RWPE1 (cell line): ENCODE measurements at places on chromosomes 3 and 15.

GRCh38 chr3:108328821-108329486 lies 32.6 kb downstream of the HHLA2 start:
- no peak for DNase-seq

- DNase-seq = no peak
These were observed 33.1 kb downstream of the GRK7 start for GRCh38 chr3:141796081-141796888.

GRCh38 chr3:50319894-50320625 lies 2.5 kb downstream of the HYAL2 start:
- DNase-seq = no peak

DNA sequence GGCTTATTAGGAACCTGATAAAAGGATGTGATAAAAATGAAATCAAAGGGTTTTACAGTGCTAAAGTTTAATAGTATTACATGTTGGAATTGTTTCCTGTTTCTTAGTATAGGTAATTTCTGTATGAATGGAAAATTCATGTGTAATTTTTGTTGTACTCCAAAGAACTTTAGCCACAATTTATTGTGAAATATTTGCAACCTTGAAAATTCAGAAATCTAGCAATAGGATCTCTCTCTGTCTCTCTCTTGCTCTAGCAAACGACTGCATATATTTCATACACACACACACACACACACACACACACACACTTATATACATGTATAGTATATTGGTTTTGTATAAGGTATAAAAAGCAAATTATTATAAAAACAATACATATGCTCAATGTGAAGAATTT lies 59.6 kb downstream of the PIAS1 start:
- no peak for DNase-seq

- DNase-seq = no peak
These were observed 13.7 kb downstream of the TAGLN3 start for GRCh38 chr3:112012205-112012992.

DNA sequence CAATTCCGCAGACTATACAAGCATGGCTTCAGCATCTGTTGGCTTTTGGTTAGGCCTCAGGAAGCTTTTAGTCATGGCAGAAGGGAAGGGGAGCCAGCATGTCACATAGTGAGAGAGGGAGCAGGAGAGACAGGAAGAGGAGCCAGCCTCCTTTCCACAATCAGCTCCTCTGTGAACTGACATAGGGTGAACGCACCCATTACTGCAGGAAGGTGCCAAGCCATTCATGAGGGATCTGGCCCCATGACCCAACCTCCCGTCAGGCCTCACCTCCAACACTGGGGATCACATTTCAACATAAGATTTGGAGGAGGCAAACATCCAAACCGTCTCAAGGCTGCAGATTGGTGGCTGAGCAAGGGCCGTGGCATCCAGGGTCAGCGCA lies 106.3 kb downstream of the LRRK1 start:
- DNase-seq = no peak

DNA sequence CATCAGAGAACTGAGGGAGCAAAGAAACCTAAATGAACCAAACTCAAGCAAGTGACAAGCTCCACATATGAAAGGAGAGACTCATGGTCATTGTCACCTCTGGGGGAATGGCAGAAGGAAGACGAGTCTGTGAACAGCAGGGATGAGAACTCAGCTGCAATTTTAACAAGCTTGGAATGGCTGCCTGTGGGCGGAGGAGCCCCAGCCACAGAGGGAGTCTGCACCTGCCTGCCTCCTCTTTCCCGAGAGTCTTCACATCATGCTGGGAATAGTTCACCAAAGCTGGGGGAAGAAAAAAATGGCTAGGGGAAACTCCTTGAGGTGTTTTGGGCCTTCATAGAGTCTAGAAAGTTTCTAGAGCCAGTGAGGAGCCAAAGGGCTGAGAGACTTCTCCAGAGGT lies 21.3 kb upstream of the BHLHE40 start:
- DNase-seq = no peak

DNA sequence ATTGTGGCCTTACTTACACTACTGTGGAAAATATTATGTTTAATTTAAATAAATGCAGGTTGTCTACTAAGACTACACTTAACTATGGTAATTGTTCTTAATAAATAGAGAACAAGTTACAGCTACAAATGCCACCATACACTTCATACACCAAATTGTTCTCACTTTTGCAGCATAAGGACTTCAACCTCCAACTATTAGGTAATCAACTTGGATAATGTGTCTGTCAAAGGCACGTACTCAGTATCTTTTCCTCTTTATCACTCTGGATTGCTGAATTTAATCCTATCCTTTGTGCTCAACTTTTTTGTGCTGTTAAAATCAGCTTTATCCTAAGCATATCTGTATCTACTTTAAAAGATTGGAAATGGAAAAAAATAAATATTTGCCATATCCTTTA lies 41.6 kb upstream of the TMEM87A start:
- DNase-seq = no peak

- no peak for DNase-seq
These were observed 29.2 kb downstream of the XXYLT1 start for GRCh38 chr3:195241592-195242355.

- DNase-seq = no peak
These were observed 190.5 kb upstream of the LYSMD4 start for GRCh38 chr15:99923711-99924110.

DNA sequence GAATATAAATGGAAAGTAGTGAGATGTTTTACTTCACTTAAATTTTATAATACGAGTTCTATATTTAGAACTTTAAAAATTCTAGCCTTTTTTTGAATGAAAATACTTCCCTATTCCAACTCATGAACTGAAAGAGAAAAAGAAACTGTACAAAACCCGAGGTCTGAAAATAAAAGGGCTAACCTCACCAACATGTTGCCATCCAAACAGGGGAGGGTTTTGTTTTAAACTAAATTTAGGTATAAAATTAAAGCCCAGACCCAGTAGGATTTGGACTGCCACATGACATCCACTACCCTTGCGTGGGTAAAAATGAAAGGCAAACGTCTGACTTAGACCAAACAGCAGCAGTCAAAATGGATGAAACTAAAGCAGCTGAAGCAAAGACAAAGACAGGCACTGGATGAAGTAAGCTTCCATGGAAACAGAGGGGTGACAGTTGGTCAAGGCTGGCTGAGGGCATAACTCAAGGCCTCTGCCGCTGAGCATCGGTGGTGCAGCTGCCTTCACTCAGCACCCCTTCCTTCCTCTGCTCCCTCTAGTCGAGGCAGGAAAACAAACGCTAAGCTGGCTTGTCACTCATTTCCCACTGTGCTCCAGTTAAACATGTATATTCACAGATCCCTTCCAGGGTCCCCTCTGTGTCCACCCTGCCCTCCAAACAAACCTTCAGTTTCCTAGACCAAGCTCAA lies 58.1 kb downstream of the TM4SF4 start:
- no peak for DNase-seq

GRCh38 chr3:189947948-189948723 lies 172.6 kb downstream of the P3H2 start:
- peak; percentile 31 for DNase-seq

DNA sequence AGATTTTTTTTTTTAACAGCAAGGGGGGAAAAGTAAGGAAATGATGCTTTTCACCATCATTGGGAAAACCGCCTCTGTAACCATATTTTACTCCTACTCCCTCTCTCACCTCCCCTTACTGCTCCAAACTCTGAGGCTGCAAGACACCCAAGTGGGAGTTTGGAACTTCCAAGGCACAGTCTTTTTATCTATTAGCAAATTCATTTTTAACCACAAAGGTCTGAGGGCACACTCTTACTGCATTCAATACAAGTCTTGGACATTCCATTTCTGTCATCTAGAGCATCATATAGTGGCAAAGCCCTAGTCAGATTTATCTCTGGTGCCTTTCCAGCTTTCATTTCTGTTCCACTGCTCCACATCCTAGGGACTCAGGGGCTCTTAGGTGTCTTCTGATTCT lies 13.2 kb downstream of the FAM162A start:
- DNase-seq = no peak

DNA sequence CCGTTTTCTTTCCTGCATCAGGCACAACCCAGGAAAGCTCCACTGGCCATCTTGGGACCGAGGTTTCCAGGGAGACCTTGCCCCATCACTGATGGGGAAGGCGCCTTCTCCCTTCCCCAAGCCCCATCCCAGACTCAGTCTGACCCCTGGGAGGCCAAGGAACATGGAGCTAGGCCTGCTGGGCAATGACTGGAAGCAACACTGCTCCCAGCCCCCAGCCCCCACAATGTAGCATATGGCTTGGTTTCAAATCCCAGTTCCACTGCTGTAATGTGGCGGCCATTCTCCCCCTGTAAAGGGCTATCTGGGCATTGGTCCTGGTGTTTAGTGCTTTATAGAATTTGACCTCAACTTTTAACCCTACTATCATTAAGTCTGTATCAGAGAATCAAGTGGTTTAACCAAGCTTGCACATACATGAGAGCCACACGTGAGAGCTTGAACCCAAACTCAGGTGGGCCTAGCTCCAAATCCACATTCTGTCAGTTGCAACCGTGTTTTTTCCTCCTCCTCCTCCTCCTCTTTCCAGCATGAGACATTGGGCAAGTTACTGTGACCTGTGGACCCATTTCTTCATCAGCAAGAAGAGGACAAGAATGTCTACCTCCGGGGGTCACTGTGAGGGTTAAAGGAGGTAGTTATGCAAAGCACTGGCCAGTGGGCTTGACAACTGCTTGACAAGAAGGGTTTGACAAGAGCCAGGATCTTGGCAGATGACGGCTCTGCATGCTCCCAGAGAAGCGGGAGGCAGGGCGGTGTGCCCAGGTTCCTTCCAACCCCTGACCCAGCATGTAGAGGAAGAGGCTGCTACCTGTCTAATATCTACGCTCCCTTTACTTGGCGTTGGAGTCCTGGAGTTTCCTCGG lies 37.4 kb downstream of the KLHL25 start:
- no peak for DNase-seq

- DNase-seq = no peak
These were observed 407.6 kb downstream of the ZIC1 start for GRCh38 chr3:147816752-147817151.

DNA sequence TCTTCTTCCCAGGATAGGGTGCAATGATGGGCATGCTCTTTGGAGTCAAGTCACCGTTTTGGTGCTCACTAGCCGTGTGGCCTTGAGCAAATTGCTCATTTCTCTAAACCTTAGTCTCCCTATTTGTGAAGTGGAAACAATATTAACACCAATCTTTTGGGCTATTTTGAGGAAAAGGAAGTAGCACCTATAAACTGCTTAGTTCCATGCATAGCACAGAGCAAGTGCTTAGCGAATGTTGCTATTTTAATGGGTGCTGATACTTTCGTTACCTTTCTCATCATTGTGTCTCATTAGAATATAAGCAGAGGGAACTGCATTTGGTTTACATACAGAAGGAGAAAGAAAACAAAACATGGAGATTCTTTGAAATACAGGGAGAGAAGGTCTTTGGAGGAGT lies 66.1 kb downstream of the BOC start:
- no peak for DNase-seq

DNA sequence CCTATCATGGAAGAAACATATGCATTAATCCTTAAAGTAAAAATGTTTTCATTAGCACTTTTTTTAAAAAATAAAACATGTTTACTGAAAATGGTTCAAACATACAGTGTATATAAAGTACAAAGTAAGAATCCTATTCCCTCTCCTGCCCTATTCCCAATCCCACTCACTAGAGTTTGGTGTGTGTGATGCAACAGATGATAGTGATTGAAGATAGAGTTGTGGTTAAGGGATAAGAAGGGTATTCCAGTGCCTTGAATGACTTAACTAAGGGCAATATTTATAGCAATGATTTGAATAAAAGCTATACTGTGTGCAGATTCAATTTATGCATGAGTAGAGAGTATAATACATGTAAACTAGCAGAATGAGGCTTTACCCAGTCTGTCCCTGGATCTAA lies 18.1 kb downstream of the ZNF280D start:
- no peak for DNase-seq

- no peak for DNase-seq
These were observed 19.2 kb downstream of the MAP3K13 start for GRCh38 chr3:185382154-185382553.

GRCh38 chr15:30922480-30923311 lies 19.0 kb downstream of the FAN1 start:
- DNase-seq = no peak

DNA sequence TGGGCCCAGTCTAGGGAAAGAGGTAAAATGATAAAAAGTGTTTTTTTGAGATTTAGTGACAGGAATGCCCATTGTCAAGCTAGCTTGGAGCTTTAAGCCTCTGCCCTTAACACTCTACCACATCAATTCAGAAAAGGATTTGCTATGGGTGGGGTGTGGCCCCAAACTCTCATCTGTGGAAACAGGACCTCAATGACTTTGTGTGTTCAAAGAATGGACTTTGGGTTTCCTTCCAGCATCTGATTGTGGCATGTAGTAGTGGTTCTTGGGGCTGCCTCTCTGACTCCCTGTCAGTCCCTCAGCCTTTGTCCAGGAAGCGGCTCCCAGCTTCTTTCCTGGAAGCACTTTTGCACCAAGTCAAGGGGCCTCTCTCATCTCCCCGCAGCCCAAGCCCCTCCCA lies 56.1 kb downstream of the CCNL1 start:
- DNase-seq = no peak

- no peak for DNase-seq
These were observed 190.1 kb downstream of the UBE3A start for GRCh38 chr15:25248583-25249235.

- no peak for DNase-seq
These were observed 19.4 kb upstream of the SLC6A1 start for GRCh38 chr3:10973046-10973595.

- DNase-seq = no peak
These were observed 116.6 kb downstream of the SLCO3A1 start for GRCh38 chr15:91970142-91970541.

- no peak for DNase-seq
These were observed 76.7 kb downstream of the SEC22A start for GRCh38 chr3:123278446-123278845.

GRCh38 chr15:66679061-66679656 lies 22.9 kb upstream of the SMAD6 start:
- no peak for DNase-seq

GRCh38 chr3:139394116-139394515 lies 4.7 kb upstream of the COPB2 start:
- no peak for DNase-seq

DNA sequence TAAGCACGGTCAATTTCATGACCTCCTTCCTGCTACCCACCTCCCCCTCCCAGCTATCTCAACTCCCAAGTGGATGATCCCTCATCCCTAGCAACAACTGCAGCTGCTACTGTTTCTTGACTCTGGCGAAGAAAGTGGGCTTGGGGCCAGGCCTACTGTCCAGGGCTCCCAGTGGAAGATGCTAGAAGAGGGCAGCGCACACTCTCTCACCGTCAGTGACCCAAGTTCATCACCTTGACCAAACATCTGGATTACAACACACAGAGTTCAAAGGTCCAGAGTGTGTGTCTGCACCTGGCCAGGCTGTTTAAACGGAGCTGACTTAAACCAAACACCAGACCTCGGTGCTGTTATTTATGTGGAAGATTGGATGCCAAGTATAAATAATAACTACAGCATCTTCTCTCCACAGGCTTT lies 385.6 kb downstream of the SHQ1 start:
- no peak for DNase-seq
